Hindlimb muscle (tissue), 1 donor: ENCODE measurements at places on chromosomes 16 and 17. TPM values are rescaled to one million over a fixed set of nuclear protein-coding genes. Genes with fewer than 3 reads are reported as not detected.

Gene ALOX12
- polyA plus RNA-seq, result 0.79 TPM

Gene SMPD3
- 0.68 TPM for polyA plus RNA-seq

Gene RPH3AL
- polyA plus RNA-seq, result 5.9 TPM

Gene CCDC200
- polyA plus RNA-seq, result 11.2 TPM

Gene UMOD
- polyA plus RNA-seq, result not detected

Gene TVP23B
- polyA plus RNA-seq, result 19.0 TPM

Gene CCDC40
- polyA plus RNA-seq, result 7.2 TPM

Gene KRT33B
- polyA plus RNA-seq, result not detected

Gene NPIPB13
- polyA plus RNA-seq, result 15.5 TPM

GRCh38 chr16:9407206-9407758 is 315.8 kb downstream of the HAPSTR1 start:
- no peak for DNase-seq

DNA sequence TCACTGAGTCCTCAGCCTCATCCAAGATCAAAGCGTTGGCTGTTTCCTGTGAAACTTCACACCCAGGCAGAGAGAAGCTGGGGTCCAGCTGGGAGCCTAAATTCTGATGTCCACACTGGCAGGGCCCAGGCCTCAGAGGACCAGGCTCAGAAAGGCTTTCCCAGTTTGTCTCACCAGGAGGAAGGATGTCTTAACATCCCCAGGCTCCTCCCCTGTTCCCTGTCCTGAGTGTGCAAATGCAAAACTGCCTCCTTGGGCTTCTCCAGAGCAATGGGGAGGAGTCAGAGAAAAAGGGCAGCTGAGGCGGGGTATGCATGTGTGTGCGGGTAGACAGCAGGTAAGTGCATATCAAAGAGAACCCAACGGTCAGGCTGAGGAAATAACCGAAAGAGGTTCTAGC is 45.7 kb downstream of the CUEDC1 start:
- DNase-seq, result no peak

DNA sequence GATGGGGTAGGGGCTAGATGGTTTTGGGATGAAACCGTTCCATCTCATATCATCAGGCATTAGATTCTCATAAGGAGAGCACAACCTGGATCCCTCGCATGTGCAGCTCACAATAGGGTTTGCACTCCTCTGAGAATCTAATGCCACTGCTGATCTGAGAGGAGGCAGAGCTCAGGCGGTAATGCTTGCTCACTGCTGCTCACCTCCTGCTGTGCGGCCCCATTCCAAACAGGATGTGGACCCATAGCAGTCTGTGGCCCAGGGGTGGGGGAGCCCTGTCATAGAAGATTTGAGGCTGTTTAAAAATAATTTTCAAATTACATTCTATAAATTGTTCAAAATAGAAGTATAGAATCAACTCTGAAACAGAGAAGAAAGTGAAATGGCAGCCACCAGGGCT is 50.8 kb downstream of the PHKB start:
- DNase-seq, result no peak

DNA sequence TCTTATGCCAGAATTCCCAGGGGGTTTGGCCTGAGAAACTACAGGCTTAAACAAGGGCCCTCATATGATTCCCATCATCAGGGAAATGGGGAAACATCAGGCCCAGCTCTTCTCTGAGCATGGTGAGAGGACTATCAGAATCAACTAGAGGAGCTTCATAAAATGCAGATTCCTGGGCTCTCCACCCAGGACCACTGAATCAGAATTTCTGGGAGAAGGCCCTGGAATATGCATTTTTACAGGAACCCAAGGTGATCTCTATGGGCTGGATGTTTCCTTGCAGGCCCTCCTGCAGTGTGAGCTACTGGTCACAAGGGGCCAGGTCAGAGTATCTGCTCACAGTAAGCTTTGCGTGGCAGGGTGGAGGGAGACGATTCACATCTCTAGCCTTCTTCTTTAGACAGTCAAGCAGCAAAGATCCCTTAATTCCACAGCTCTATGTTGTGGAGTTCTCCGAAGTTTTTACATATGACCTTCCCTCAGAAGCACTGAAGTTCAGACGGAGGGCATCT is 38.8 kb upstream of the HOXB13 start:
- DNase-seq, result no peak

DNA sequence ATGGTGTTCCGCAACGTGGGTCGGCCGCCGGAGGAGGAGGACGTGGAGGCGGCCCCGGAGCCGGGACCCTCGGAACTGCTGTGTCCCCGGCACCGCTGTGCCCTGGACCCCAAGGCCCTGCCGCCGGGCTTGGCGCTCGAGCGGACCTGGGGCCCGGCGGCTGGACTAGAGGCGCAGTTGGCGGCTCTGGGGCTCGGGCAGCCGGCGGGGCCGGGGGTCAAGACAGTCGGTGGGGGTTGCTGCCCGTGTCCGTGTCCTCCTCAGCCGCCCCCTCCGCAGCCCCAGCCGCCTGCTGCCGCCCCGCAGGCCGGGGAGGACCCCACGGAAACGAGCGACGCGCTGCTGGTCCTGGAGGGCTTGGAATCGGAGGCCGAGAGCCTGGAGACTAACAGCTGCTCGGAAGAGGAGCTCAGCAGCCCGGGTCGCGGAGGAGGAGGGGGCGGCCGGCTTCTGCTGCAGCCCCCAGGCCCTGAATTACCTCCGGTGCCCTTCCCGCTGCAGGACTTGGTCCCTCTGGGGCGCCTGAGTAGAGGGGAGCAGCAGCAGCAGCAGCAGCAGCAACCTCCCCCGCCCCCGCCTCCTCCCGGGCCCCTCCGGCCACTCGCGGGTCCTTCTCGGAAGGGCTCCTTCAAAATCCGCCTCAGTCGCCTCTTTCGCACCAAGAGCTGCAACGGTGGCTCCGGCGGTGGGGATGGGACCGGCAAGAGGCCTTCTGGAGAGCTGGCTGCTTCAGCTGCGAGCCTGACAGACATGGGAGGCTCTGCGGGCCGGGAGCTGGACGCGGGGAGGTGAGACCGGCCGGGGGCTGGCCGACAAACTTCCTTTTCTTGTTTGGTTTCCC is 821 bp downstream of the SOCS7 start:
- DNase-seq, result peak; percentile 24

- no peak for DNase-seq
These were observed 78.4 kb upstream of the NKD1 start for GRCh38 chr16:50469744-50470321.

DNA sequence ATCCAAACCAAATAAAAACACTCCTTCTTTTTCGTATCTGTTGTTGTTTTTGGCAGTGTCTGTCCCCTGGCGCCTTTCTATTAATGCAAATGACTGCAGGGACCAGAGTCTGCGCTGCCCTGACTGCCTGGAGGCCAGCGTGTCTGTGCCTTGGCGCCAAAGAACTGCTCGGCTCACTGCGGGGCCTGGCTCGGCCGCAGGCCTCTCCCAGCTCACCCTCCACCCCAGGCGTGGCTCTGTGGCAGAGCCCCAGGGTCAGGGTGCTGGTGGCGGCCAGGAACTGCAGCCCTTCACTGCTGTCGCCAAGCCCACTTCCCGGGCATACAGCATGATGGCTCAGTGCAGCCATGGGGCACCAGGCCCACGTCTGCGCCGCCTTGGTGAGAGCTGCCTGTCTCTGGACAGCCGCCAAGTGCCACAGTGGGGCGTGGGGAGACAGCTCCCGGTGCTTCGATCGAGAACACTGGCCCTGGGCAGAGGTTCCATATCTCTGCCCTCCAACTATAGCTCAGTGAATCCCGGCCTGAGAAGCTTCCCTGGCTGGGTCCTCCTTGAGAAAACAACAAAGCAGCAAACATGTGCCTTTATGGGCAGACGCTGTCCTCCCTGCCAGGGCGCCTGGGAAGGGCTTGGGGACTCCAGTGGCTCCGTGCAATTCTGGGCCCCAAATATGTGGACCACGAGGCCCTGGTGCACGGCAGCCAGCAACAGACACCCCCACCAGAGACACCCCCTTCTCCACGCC is 11.1 kb downstream of the CANT1 start:
- no peak for DNase-seq

DNA sequence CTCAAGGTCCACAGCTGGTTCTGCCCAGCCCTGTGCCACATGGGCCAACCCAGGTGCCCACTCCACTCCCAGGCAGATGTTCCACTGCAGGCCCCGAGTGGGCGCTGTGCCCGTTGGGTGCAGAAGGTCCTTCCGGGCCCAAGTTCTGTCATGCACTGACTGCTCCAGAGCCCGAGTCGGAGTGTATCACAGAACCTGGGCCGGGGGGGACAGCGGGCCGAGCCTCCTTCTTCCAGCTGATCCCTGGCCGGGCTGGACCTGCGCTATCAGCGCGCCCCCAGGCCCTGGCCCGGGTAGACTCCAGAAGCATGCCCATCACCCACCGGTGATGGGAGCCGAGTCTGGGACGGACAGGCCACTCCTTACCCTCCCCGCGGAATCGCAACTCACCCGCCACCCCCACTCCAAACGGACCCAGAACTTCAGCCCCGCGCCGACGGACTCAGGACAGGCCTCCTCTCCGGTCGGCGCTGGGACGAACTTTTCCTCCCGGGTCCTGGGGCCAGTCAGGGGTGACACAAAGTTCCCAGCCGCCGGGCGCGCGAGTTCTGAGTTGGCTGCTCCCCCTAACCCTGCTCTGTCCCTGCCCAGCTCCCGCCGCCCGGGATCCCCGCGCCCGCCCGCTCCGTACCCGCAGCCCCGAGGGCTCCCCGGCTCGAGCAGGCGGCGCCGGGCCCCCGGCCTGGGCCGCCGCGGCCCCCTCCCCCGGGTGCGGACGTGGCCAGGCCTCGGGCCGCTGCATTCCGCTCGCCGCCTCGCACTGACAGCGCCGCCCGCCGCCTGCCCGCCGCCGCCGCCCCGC is at the start of gene COPZ2:
TSS of gene COPZ2 (minus strand) at position 762 of the 802 bp plus-strand sequence. CDS start at position 742, 20 bp downstream.
- DNase-seq, result peak; percentile 60

DNA sequence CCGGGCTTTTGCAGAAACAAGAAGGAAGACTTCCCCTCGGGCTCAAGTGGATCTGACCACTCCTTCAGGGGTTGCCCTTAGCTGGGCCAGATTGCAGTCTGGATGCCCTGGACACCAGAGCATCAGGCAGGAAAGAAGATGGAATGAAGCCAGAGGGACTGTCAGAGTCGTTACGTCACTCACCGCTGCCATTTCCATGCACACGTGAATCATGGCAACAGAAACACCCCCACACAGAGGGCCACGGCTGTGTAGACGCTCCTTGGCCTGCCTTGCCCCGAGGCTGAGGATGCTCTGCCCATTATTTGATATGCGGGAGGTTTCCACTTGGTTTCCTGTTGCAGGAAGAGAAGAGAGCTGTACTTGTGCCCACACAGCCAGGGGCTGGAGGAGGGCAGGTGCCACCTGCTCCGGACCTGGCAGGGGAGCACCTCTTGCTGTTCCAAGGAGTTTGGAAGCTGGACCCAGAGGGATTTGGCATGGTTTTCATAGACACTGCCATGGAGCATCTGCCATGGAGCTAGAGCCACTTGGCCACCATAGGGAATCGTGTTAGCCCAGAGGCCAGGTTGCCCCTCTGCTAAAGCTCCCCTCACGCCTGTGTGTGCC is 29.4 kb downstream of the RBFOX3 start:
- DNase-seq, result no peak

DNA sequence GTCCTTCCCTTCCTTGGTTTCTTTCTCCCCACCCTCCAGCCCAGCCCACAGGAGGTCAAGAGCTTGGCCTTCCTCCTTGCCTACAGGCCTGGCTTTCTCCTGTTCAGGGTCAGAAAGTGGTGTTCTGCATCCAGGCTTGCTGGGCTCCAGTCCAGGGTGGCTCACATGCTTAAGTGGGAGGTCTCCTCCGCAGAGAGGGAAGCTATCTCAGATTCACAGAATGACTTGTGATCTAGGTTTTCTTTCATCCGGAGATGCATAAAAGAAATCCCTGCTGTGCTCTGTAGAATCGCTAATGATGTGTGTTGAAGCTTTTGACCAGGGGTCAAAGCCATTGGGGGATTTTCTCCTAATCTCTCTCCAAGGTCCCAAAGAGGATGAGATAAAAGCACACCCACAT is 382.3 kb upstream of the EEF2KMT start:
- no peak for DNase-seq

- peak; percentile 29 for DNase-seq
These were observed 12.6 kb upstream of the TCF25 start for GRCh38 chr16:89860747-89861304.

- no peak for DNase-seq
These were observed 63.6 kb upstream of the TBX2 start for GRCh38 chr17:61335845-61336655.

GRCh38 chr17:80382446-80382845 is 32.5 kb upstream of the ENDOV start:
- DNase-seq, result no peak

- no peak for DNase-seq
These were observed 176.1 kb upstream of the CIBAR2 start for GRCh38 chr16:85288341-85288868.

DNA sequence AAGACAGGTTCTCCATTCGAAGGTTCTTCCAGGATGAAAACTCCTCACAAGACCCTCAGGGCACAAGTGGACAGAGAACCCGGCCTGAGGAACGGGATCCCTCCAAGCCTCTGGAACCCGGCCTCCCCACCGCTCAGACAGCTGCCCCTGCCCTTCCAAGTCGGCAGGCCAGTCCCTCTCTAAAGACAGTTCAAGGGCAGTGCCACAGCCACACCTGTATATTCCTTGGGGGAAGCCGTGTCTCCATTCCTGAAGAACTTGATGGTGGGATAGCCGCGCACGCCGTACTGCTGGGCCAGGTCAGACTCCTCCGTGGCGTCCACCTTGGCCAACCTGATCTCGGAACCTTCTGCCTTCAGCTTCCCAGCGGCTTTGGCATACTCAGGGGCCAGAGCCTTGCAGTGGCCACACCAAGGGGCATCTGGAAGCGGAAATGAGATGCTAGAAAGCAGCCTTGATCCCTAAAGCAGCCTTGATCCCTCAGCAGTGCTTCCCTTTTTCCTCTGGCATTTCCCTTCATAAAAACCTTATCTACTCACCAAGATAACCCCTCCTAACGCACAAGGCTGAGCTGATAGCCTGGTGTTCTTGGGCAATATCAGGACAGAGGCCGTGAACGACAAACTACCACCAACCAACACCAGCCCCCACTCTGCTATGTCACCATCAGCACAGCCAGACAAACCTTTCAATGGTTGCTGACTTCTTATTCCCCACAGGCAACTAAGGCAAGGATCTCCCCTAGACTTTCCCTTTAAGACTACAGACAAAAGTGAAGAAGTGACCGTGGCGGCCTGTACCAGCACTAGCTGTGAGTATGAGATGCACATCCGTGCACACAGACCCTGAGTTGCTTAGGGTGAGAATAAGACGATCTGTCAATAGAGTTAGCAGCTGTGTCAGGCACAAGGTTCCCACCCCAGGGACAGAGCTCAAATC is 1.1 kb downstream of the P4HB start:
- DNase-seq, result no peak

DNA sequence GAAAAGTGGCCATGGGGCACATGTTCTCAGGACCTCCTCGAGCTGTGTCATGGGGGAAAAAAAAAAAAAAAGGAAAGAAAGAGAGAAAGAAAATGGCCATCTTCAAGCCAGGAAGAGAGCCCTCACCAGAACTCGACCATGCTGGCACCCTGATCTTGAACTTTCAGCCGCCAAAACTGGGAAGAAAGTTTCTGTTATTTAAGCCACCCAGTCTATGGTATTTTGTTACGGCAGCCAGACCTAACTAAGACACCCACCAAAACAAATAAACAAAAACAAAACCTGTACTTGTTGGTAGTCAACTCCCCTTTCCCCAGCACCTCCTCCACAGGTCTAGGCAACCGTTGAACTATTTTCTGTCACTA is 26.1 kb upstream of the SLC13A2 start:
- no peak for DNase-seq
